Stimulated activated naive B cell treated with anti-CD40 and anti-IgM and Interleukin-4, amounts not matched to agents 10 μg/mL and 1 μg/mL and 100 μg/mL, for 72 hours (primary cell): ENCODE measurements at places on chromosomes 5 and 9.
A peak's percentile ranks its signal among the peaks of the same experiment; 100 is the strongest.

DNA sequence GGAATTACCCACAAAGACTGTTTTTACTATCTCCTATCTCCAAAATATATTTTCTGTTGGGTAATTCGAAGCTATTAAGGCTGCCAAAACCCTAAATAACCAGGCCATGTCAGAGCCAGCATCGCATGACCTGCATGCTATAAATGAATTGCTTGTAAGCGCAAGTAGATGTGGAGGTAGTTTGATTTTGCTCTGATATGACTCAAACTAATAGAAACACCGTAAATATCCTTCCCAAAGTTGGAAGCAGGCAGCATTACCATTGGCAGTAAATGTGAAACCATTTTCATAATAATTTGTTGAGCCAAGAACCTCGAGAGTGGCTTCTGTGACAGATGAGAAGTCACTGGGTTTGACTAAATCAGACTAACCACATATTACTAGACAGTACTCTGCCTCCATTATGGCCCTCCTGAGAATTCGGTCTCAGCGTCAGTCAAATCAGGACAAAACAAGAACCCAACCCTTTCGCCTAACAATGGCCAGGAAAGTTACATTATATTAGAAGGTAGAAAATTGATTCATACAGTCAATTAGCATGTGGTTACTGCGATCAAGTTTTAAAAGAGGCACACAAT is 289.8 kb downstream of the SPOCK1 start:
- H3K4me3 ChIP-seq, result no peak overlapping the region
- H3K27ac ChIP-seq, result no peak overlapping the region

GRCh38 chr9:76358628-76359280 is 35.5 kb downstream of the RFK start:
- no peak for DNase-seq
- peaks cover 3% of the 10 kb centered on the region for H3K36me3 ChIP-seq
- H3K4me3 ChIP-seq, result no peak overlapping the region
- H3K4me1 ChIP-seq, result no peaks in the 10 kb centered on the region

DNA sequence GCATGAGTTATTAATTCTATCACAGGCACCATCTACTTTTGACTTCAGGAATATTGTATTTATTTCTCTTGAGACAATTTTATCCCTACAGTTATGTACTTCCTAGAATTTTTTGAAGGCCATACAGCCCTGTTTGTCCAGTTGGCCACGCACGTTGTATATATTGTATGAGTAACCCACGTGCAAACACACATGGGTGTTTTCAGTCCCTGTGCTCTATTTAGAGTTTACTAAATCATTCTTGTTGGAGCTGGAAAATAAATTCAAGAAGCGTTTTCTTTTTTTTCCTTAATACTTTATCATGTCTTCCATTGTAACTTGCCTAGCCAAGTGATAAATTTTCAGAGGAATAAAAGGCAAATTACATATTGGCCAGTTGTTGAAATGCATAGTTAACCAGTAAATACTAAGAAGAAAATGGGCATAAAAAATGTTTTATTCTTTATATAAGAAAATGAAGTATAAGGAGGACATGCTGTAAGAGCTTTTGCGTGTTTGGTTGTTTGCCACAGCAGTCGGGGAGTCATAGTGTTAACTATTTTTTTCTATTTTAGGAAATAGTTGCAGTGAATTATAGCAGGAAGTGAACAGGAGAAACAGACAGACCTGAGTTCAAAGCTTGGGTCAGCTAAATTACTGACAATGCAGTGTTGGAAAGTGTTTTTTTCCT is 86.4 kb upstream of the MINAR2 start:
- H3K27ac ChIP-seq, result no peak overlapping the region
- H3K4me3 ChIP-seq, result no peak overlapping the region
- no peaks in the 10 kb centered on the region for H3K27me3 ChIP-seq
- DNase-seq, result no peak
- H3K36me3 ChIP-seq, result no peaks in the 10 kb centered on the region
- H3K4me1 ChIP-seq, result no peaks in the 10 kb centered on the region

GRCh38 chr5:134125039-134126015 is 10.8 kb downstream of the TCF7 start:
- H3K27me3 ChIP-seq, result no peaks in the 10 kb centered on the region
- H3K4me3 ChIP-seq, result peak overlapping the region; percentile 36
- peak; percentile 45 for DNase-seq
- peaks cover 39% of the 10 kb centered on the region for H3K4me1 ChIP-seq
- peaks cover 30% of the 10 kb centered on the region for H3K36me3 ChIP-seq

DNA sequence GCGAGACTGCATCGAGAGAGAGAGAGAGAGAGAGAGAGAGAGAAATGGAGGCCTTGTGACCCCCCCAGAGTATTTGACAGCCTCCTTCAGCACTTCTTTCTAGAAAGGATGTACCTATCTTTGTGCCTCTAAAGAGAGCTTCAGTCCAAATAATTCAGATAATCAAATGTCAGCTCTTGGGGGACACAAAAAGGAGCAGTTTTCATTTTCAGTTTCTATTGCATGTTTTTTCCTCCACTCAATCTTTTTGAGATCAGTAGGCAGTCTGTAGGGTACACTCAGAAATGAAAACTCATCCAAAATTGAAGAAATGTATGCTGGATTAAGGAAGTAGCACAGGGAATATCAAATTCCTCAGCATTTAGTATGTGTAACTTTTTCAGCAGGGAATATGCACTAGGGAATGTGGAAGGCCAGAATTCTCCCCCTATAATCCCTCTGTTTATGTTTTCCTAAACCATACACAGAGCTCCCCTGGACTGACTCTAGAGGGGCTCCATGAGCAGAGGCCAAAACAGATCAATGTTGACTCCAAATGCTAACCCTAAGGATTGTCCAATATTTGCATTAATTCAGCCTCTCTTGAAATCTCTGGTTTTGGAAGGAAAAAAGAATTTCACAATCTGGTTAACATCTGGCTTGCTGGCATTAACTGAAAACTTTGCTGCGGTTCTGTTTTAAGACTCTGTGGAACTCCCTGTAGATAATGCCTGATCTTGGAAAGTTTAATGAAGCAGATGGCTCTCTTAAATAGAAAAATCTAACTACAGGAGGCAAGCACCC is 250.1 kb downstream of the CEMIP2 start:
- H3K27ac ChIP-seq, result no peak overlapping the region
- no peak overlapping the region for H3K4me3 ChIP-seq
- H3K27me3 ChIP-seq, result peaks cover 14% of the 10 kb centered on the region
- no peaks in the 10 kb centered on the region for H3K36me3 ChIP-seq
- peaks cover 5% of the 10 kb centered on the region for H3K4me1 ChIP-seq

- H3K27ac ChIP-seq, result no peak overlapping the region
- H3K4me3 ChIP-seq, result no peak overlapping the region
- H3K36me3 ChIP-seq, result no peaks in the 10 kb centered on the region
- no peaks in the 10 kb centered on the region for H3K27me3 ChIP-seq
- H3K4me1 ChIP-seq, result no peaks in the 10 kb centered on the region
- no peak for DNase-seq
These were observed 125.5 kb downstream of the GABRB2 start for GRCh38 chr5:161421067-161421466.

- H3K27me3 ChIP-seq, result no peaks in the 10 kb centered on the region
- DNase-seq, result no peak
- peaks cover 2% of the 10 kb centered on the region for H3K36me3 ChIP-seq
- H3K4me3 ChIP-seq, result no peak overlapping the region
These were observed 320.0 kb downstream of the FBXL17 start for GRCh38 chr5:108061941-108062340.

DNA sequence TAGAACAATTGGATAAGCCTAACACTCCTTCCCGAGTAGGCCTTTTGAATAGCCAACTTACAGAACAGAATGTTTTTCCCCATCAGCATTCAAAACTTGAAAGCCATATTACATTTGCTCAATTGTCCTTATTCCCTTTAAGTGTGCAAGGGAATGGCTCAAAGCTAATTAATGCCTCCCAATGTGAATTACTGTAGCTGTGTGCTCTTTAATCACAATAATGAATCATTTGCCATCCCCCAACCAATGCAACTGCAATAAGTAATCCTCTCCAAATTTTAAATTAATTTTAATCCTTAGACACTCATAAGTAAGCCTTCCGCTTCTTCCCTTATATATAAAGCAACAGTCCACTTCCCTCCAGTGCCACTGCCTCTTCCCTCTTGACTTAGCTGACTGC is 115.9 kb downstream of the DROSHA start:
- H3K4me1 ChIP-seq, result peaks cover 6% of the 10 kb centered on the region
- H3K36me3 ChIP-seq, result peaks cover 33% of the 10 kb centered on the region
- no peak for DNase-seq
- no peak overlapping the region for H3K4me3 ChIP-seq
- no peaks in the 10 kb centered on the region for H3K27me3 ChIP-seq

GRCh38 chr9:99753436-99753835 is 68.2 kb upstream of the NR4A3 start:
- no peak for DNase-seq
- no peaks in the 10 kb centered on the region for H3K27me3 ChIP-seq
- peaks cover 2% of the 10 kb centered on the region for H3K36me3 ChIP-seq
- H3K27ac ChIP-seq, result no peak overlapping the region

- DNase-seq, result no peak
- H3K27ac ChIP-seq, result no peak overlapping the region
- H3K36me3 ChIP-seq, result no peaks in the 10 kb centered on the region
- no peaks in the 10 kb centered on the region for H3K4me1 ChIP-seq
- H3K27me3 ChIP-seq, result no peaks in the 10 kb centered on the region
These were observed 735.2 kb downstream of the TLR4 start for GRCh38 chr9:118439441-118439840.

GRCh38 chr9:133189826-133190225 is 19.2 kb downstream of the OBP2B start:
- H3K4me3 ChIP-seq, result no peak overlapping the region
- H3K27ac ChIP-seq, result no peak overlapping the region
- no peaks in the 10 kb centered on the region for H3K36me3 ChIP-seq
- peaks cover 7% of the 10 kb centered on the region for H3K4me1 ChIP-seq
- DNase-seq, result no peak
- peaks cover 49% of the 10 kb centered on the region for H3K27me3 ChIP-seq

GRCh38 chr5:172953776-172954675 is 5.2 kb upstream of the RPL26L1 start:
- no peak for DNase-seq
- no peaks in the 10 kb centered on the region for H3K27me3 ChIP-seq
- H3K4me1 ChIP-seq, result peaks cover 15% of the 10 kb centered on the region
- H3K27ac ChIP-seq, result peak overlapping the region; percentile 16
- H3K36me3 ChIP-seq, result peaks cover 5% of the 10 kb centered on the region

GRCh38 chr5:108084105-108084504 is 297.8 kb downstream of the FBXL17 start:
- no peak overlapping the region for H3K27ac ChIP-seq
- no peak for DNase-seq

DNA sequence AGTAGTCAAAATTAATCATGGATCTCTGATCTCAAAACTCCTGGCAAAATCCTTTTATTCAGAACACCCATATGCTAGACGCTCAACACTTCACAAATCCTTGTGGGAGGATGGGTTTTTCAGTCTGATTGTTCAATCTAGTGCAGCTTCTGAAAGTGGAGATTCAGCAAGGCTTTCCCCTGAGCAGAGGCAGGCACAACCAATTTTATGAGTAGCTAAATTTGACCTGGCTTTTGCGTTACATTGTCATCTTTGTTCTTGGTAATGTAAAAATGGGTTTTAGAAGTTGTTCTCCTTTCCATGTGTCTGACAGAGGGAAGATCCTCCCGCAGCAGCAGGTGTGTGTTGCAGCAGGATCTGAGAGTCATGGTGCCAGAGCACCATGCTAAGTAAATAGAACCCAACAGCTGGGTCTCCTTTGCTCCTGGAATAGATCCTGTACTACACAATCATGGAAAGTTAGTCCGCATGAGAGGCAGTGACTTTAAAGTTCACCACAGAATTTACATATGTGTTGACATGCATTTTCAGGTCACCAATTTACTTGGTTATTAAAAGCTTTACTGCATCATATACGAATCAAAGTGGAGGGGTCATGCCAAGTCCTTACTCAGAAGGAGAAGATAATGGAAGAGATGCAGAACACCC is 70.1 kb upstream of the MEF2C start:
- H3K4me3 ChIP-seq, result no peak overlapping the region
- peak overlapping the region; percentile 49 for H3K27ac ChIP-seq
- H3K27me3 ChIP-seq, result no peaks in the 10 kb centered on the region
- peaks cover 10% of the 10 kb centered on the region for H3K4me1 ChIP-seq
- H3K36me3 ChIP-seq, result peaks cover 20% of the 10 kb centered on the region

GRCh38 chr5:72488756-72489155 is 18.5 kb downstream of the ZNF366 start:
- H3K4me3 ChIP-seq, result no peak overlapping the region
- no peaks in the 10 kb centered on the region for H3K4me1 ChIP-seq
- DNase-seq, result no peak
- H3K27ac ChIP-seq, result no peak overlapping the region

DNA sequence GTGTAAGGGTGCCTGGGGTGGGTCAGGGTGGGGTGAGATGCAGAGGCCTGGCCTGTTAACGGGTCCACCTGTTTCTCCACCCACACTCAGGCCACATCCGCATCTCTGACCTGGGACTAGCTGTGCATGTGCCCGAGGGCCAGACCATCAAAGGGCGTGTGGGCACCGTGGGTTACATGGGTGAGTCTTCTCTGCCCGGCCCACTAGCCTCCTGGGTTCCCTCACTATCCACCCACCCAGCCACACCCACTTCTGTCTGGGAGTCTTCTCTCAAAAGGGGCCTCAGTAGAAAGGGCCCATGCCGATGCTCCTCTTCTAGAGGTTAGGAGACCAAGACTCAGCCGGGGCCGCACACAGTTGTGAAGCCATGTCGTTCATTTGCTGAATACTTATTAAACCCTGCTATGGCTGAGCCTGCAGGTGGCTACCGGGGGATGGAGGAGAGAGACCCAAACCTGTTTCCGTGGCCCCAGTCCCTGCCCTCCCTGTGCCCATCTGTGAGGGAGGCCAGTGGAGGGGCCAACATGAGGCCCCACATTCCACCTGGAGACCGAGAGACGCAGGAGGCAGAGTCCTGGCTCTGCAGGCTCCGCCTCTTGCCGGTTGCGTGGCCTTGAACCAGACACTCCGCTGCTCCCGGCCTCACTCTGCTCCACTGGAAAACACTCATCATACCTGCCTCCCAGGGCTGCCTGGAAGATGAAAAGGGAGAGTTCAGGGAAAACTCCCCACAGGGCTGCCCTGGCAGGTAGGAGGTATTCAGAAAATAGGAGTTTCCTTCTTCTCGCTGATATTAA is 8.7 kb downstream of the GRK6 start:
- peaks cover 57% of the 10 kb centered on the region for H3K36me3 ChIP-seq
- no peaks in the 10 kb centered on the region for H3K27me3 ChIP-seq
- H3K4me3 ChIP-seq, result no peak overlapping the region
- H3K4me1 ChIP-seq, result peaks cover 54% of the 10 kb centered on the region
- no peak for DNase-seq

- no peak for DNase-seq
- H3K4me1 ChIP-seq, result no peaks in the 10 kb centered on the region
- H3K4me3 ChIP-seq, result no peak overlapping the region
- H3K27ac ChIP-seq, result no peak overlapping the region
- H3K27me3 ChIP-seq, result no peaks in the 10 kb centered on the region
These were observed 19.3 kb upstream of the PPP2CA start for GRCh38 chr5:134245101-134245604.

- H3K4me1 ChIP-seq, result no peaks in the 10 kb centered on the region
- H3K36me3 ChIP-seq, result no peaks in the 10 kb centered on the region
- DNase-seq, result no peak
- no peak overlapping the region for H3K27ac ChIP-seq
These were observed 145.6 kb upstream of the POC5 start for GRCh38 chr5:75862872-75863271.
